Airway epithelial cell (primary cell): ENCODE measurements at places on chromosomes 16 and 17. TPM values are rescaled to one million over a fixed set of nuclear protein-coding genes. Genes with fewer than 3 reads are reported as not detected.

KRTAP9-4 gene
- total RNA-seq: not detected in 2 replicates

PLLP gene
- total RNA-seq: 7.5 and 8.6 TPM in 2 replicates

GRN gene
- total RNA-seq: 475 and 574 TPM in 2 replicates

NLRC5 gene
- 0.28 and 0.92 TPM in 2 replicates for total RNA-seq

NBR1 gene
- 35.2 and 49.7 TPM in 2 replicates for total RNA-seq

CRHR1 gene
- total RNA-seq: not detected in 2 replicates

CCDC200 gene
- not detected in 2 replicates for total RNA-seq

HS3ST2 gene
- 0.14 and 0.35 TPM in 2 replicates for total RNA-seq

KRT25 gene
- total RNA-seq: not detected in 2 replicates

TERB1 gene
- total RNA-seq: 0.07 and 0.46 TPM in 2 replicates

MYL11 gene
- total RNA-seq: not detected in 2 replicates

ALOX12B gene
- total RNA-seq: 1.1 and 3.5 TPM in 2 replicates

SLC12A3 gene
- total RNA-seq: not detected in 2 replicates

GDPD1 gene
- 0.23 and 1.8 TPM in 2 replicates for total RNA-seq

ZNF830 gene
- total RNA-seq: 8.9 and 9.3 TPM in 2 replicates

BFAR gene
- total RNA-seq: 52.9 and 60.6 TPM in 2 replicates

PIRT gene
- not detected in 2 replicates for total RNA-seq

DLX4 gene
- 0.14 TPM in 1 of 2 replicates, not detected in the other for total RNA-seq

CES5A gene
- not detected in 2 replicates for total RNA-seq

MAF gene
- 16.7 and 18.7 TPM in 2 replicates for total RNA-seq

MIEN1 gene
- 61.4 and 102 TPM in 2 replicates for total RNA-seq

CD68 gene
- total RNA-seq: 14.8 and 21.2 TPM in 2 replicates

CEP112 gene
- total RNA-seq: 2.4 and 3.6 TPM in 2 replicates

CDH1 gene
- 224 and 265 TPM in 2 replicates for total RNA-seq

ASPHD1 gene
- 5.4 and 9.3 TPM in 2 replicates for total RNA-seq

KRTAP3-2 gene
- total RNA-seq: not detected in 2 replicates

CCDC102A gene
- total RNA-seq: 5.4 and 5.8 TPM in 2 replicates

ELAC2 gene
- 76.6 and 83.4 TPM in 2 replicates for total RNA-seq

TVP23A gene
- not detected in 2 replicates for total RNA-seq

KRTAP16-1 gene
- not detected in 2 replicates for total RNA-seq

TMC5 gene
- 0.21 and 0.46 TPM in 2 replicates for total RNA-seq

MATCAP1 gene
- total RNA-seq: 5.2 and 11.3 TPM in 2 replicates

PRSS33 gene
- not detected in 2 replicates for total RNA-seq

CACNG5 gene
- total RNA-seq: not detected in 2 replicates

CBX2 gene
- 3.9 and 5.8 TPM in 2 replicates for total RNA-seq

TSPOAP1 gene
- total RNA-seq: 0.21 TPM in 1 of 2 replicates, not detected in the other

TBC1D3B gene
- 0.88 and 2.5 TPM in 2 replicates for total RNA-seq

SLC5A10 gene
- total RNA-seq: 0.05 TPM in 1 of 2 replicates, not detected in the other

CAMKK1 gene
- 5.8 and 5.9 TPM in 2 replicates for total RNA-seq

MAPT gene
- total RNA-seq: 0.14 and 0.51 TPM in 2 replicates

TRAPPC2L gene
- total RNA-seq: 38.0 and 46.8 TPM in 2 replicates

BICDL2 gene
- 18.6 and 24.9 TPM in 2 replicates for total RNA-seq

TNP2 gene
- total RNA-seq: not detected in 2 replicates

TSPAN10 gene
- 0.63 and 0.74 TPM in 2 replicates for total RNA-seq

COX11 gene
- 27.0 and 30.0 TPM in 2 replicates for total RNA-seq

HOXB1 gene
- total RNA-seq: not detected in 2 replicates

TIGD7 gene
- 1.5 TPM in 2 replicates for total RNA-seq
